ENCODE measurements at places on chromosomes 11 and 22.

GRCh38 chr22:27501191-27501936 is 300.2 kb downstream of the MN1 start:
- no peak for DNase-seq

DNA sequence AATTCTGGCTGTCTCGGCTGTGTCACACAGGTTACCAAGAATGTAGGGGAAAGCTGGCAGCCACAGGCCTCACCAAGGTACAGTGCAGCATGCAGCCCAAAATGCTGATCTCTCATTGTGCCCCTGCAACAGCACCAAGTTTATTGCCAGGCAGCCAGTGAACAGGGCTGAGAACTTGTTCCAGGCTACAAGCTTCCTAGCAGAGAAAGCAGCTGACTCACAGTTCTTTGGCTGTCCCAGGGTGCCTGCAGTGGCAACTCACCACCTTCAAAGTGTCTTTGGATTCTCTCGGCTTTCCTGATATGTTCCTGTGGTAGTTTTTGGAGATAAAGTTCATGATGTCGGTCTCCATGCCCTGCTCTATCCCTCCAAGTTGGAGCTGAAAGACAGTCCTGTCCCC is 719.1 kb upstream of the ANO3 start:
- DNase-seq = no peak

- DNase-seq = peak; percentile 81
Measured at GRCh38 chr22:31952472-31952871, 8.1 kb downstream of the YWHAH start.

- DNase-seq = no peak
Measured at GRCh38 chr11:129932381-129933067, 37.1 kb upstream of the NFRKB start.

GRCh38 chr22:40535642-40536041 is 100.9 kb downstream of the MRTFA start:
- DNase-seq = no peak

GRCh38 chr11:120798854-120799253 is 225.0 kb upstream of the TBCEL start:
- no peak for DNase-seq

GRCh38 chr11:116104498-116105174 is 600.4 kb upstream of the CADM1 start:
- DNase-seq = no peak

Data from astrocyte of the hippocampus (primary cell).